ENCODE measurements at places on chromosomes 2 and 18. TPM values are rescaled to one million over a fixed set of nuclear protein-coding genes. Genes with fewer than 3 reads are reported as not detected.

DNA sequence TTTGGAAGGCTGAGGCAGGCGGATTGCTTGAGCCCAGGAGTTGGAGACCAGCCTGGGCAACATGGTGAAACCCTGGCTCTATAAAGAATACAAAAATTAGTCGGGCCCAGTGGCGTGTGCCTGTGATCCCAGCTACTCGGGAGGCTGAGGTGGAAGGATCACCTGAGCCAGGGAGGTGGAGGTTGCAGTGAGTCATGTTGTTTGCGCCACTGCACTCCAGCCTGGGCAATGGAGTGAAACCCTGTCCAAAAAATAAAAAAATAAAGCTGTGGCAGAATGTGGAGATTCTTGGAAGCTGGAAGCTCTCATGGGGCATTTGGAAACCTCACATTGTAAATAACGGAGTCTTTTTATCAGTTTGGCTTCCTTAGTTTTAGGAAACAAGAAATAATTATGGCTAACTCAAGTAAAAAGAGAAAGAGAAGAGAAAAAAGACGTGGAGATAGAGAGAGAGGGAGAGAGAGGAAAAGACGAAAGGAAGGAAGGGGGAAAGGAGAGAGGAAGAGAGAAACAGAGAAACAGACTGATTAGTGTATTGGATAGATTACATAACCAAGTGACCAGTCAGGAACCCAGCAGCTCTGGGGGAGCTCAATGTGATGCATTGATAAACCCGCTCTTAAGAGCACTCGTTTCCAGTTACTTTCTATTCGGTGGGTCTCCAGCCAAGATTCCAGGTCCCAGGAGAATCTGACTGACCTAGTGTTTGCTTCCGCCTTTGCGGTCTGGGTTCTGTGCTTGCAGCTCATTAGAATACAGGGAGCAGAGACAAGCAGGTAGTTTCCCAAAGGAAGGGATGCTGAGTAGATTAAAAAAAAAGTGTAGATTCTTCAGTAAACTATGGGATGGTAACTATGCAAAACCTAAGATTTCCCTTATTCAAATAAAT lies 1.1 kb upstream of the SPAST start:
- no peaks in the 10 kb centered on the region for H3K4me1 ChIP-seq
- DNase-seq: peak; percentile 45
- no peaks in the 10 kb centered on the region for H3K27me3 ChIP-seq

The UGT1A3 gene
- total RNA-seq: 0.64 TPM

The BMP10 gene
- not detected for total RNA-seq

The RBM43 gene
- total RNA-seq: 1.6 TPM

The ABCA12 gene
- not detected for total RNA-seq

GRCh38 chr2:43073401-43073825 lies 153.0 kb downstream of the ZFP36L2 start:
- no peak overlapping the region for H3K27ac ChIP-seq
- no peaks in the 10 kb centered on the region for H3K27me3 ChIP-seq
- H3K36me3 ChIP-seq: no peaks in the 10 kb centered on the region
- H3K4me1 ChIP-seq: peaks cover 42% of the 10 kb centered on the region

The HRH4 gene
- total RNA-seq: not detected

The ODC1 gene
- 285 TPM for total RNA-seq

The RBFA gene
- 19.3 TPM for total RNA-seq

The COL4A3 gene
- 4.7 TPM for total RNA-seq

Measured in Caco-2 (cell line).